ENCODE measurements at places on chromosomes 16 and 17.

- no peak for DNase-seq
These were observed 56.6 kb downstream of the RAP1GAP2 start for GRCh38 chr17:2852729-2853282.

DNA sequence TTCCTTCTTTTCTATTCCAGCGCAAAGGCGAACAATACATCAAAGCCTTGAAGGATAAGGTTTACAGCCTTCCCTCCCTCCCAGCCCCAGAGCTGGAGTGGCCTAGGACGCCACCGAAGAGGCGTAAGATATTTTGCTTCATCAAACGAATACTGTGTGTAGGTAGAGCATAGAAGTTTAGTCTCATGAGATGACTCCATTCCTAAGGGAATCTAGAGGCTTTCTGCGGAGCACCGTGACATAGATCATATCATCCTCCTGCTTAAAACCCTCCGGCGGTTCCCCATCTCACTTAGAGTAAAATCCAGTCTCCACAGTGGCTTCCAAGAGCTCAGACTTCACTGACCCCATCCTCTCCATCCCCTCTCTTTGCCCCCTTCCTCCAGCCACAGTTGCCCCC is 191.9 kb downstream of the IRX3 start:
- DNase-seq = no peak

DNA sequence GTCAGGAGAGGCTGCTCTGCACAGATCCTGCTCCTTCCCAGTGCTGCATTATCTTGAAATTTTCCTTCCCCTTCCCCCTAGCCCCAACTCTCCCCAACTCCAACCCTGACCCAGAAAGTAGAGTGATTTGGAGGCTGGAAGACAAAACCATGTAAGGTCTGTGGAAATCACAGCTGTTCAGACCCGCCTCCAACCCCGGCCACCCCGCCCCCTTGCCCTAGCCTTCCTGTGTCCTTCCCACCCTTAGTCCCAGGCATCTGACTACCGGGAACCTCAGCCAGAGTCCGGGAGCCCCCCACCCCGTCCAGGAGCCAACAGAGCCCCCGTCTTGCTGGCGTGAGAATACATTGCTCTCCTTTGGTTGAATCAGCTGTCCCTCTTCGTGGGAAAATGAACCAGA is at the start of gene AOC3:
TSS of gene AOC3 (plus strand) at position 246 of the 400 bp plus-strand sequence. CDS start at position 391, 145 bp downstream.
- no peak for DNase-seq

- DNase-seq = no peak
These were observed 17.5 kb upstream of the MTMR4 start for GRCh38 chr17:58531661-58532554.

DNA sequence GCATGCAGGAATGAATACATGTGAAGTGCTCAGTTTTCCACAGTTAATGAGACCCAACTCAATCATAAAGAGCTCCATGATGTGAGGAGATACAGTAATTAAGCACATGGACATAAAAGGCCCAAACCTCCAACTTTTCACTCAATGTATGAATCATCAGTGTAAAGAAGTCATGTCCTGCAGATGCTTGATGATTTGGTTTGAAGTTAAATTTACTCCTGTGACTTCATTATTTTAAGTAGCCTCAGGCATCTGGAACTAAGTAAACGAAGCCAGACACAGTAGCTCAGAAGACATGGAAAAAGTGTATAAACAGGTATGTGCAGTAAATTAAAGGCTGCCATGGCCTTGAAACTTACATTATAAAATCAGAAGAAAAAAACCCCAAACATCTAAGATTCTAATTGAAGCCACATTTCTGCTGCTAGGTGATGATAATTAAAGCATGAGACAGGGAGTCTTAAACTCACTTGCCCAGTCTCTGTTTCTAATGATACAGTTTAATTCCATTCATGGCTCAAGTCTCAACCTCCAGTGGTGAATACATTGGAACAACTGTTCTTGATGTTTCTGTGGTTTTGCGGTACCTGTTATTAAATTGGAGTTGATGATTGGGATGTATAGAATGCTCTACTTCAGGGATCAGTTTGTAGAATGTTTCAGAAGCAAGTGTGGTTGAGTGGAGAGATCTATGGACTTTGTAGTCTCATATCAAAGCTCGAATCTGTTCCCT is 28.9 kb upstream of the CCL2 start:
- no peak for DNase-seq

DNA sequence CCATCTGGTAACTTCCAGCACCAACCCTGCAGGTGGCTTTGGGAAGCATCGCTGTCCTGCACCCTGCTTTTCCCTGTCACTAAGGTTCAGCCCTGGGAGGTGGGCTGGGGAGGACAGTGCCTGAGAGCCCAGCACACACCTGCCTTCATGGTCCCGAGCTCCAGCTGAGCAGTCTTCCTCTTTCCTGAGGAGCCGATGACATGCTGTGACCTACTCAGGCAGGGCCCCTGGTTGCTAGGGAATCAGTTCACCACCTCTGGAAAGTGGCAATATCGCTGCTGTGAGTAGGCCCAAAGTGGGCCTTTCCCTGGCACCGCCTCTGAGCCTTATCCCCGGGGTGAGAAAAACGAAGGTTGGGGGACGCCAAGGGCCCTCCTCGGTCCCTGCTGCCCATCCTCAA is 17.9 kb downstream of the ST3GAL2 start:
- DNase-seq = no peak

DNA sequence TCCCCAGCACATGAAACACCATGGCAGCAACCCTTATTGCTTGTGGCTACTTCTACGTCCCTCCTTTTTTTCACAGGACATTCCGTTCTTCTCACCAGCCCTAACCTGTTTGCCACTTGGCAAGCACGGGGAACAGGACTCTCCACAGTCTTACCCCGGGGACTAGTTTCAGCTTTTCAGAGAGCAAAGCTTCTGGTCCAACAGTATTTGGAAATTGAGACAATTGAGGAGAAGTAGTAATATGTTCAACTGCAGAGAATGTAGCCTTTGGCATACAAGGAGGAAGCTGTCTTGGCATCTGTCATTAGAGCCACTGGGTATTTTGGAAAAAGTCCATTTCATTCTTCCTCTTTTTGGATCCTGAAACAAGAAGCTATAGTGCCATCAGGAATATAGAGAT is 65.7 kb downstream of the MAP2K6 start:
- DNase-seq = no peak

DNA sequence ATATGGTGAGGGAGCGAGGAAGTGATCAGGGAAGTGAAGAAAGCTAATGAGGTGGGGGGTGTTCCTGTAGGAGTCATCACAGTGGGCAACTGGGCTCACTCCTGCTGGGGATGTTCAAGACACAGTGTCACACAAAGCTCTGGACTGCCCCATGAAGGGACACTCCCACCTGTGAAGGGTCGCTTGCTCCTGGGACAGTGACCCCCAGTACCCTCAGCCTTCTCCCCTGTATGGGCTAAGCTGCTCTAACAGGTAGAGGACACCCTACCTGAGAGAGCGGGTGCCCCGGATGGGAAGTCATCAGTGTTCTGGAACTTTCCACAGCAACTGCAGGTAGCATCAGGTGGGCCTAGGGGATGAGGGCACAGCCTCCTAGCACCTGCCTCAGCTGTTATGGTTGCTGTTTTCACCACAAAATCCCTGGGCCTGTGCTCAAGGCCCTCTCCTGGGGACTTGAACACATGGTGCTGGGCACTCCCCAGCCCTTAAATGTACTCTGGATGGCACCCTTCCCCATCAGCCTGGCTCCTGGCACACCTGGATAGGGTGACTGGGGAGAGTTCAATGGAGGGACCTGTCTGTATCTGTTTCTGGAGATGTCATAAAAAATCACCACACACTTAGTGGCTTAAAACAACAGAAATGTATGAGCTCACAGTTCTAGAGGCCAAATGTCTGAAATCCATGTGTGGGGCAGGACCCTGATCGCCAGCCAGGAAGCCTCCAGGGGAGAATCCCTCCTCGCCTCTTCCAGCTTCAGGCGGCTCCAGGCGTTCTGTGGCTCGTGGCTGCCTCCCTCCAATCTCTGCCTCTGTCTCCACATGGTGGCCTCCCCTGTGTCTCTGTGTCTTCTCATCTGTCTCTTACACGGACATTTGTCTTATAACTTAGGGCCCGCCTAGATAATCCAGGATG is 104.0 kb upstream of the CDH5 start:
- DNase-seq = no peak

DNA sequence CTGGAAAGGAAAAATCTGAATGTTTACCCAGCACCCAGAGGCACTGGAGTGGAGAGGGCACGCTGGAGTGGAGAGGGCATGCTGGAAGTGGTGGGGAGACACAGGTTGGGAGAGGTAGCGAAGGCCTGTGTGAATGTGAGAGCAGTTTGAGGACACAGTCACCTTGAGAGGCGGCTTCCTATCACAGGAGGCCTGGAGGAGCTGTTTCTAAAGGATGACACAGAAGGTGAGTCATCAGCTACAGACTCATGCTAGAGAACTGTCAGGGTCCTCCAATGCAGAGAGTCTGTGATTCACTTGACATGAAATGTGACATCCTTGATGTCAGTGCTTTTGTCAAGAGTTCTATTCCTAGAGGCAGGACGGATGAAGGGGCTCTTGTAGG is 13.8 kb downstream of the CTRL start:
- DNase-seq = peak; percentile 8

GRCh38 chr17:80503031-80503430 is 26.6 kb upstream of the NPTX1 start:
- DNase-seq = no peak

GRCh38 chr16:84735849-84736586 is 36.2 kb downstream of the USP10 start:
- no peak for DNase-seq

DNA sequence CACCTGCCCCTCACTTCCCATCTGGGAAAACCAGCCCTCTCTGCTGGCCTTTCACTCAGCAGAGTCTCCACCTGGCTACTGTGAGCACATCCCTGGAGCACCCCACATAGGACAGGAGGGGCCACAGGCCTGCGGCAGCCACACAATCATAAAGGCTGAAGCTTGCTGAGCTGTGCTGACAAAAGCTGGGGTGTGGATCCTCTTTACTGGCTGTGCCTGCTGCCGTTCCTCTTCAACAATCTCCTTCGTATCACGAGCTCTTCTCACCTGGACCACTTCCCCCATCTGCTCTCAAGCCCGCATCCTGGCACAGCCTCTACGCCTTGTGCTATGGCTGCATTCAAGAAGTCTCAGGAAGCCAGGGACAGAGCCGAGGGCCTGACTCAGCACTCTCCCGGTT is 86.1 kb downstream of the ZNF778 start:
- DNase-seq = no peak

DNA sequence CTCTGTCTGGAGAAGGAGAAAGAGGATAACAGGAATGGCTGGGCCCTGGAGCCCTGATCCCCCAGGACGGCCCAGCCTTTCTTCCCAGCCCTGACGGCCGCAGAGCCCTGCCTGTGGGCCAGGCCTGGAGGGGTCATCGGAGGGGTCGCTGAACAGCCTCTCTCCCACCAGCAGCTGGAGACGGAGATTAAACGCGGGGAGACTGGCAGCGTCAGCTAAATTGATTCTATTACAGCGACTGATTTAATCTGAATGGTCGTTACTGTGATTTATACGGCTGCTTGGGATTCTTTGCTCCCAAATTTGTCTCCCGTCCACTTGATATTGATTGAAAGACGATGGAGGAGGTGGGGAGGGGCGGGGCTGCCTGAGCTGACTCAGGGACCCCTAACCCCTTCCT is 7.1 kb upstream of the CDH15 start:
- no peak for DNase-seq

- no peak for DNase-seq
These were observed 47.6 kb downstream of the FZD2 start for GRCh38 chr17:44604768-44605485.

DNA sequence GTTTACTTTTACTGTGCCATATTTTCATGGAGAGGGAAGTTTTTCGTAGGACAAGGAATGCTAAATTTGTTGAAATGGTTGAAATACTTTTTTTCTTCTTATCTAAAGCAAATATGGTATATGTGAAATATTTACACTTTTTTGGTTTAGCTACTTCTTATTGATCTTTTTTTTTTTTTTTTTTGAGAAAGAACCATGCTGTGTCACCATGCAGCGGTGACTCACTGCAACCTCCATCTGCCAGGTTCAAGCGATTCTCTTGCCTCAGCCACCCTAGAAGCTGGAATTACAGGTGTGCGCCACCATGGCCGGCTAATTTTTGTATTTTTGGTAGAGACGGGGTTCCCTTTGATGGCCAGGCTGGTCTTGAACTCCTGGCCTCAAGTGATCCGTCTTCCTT is 100.5 kb downstream of the FTO start:
- no peak for DNase-seq

DNA sequence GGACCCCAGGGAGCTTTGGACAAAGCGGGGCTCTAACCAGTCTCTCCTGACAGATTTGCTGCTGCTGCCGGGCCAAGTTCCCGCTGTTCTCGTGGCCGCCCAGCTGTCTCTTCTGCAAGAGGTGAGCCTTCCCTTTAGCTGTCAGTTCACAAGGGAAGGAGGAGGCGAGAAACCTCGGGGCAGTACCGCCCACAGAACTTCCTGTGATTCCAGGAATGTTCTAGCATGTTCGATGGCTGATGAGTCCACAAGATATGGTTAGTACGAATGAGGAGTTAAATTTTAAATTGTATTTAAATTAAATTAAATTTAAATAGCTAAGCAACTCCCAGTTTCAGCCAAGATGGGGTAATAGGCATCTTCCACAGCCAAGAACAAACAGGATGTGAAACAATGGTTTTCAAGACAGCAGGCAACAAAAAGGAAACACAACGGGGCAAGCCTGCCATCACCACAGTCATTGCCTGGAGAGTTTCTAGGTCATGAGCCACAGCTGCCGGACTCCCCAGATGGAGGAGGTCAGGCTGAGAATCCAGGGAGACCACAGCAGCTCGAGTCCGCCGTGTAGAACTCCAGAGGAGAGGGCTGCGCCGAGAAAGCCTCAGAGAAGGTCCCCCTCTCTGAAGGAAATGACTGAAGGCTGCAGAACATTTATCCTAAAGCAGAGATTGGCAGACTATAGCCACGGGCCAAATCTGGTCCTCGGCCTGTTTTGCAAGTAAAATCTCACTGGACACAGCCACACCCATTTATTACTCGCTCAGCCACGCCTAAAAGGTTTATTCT is 9.5 kb upstream of the TCF25 start:
- DNase-seq = no peak

Data from GOT3 (cell line).